ENCODE measurements at places on chromosomes 16 and 17. TPM values are rescaled to one million over a fixed set of nuclear protein-coding genes. Genes with fewer than 3 reads are reported as not detected.
A peak's percentile ranks its signal among the peaks of the same experiment; 100 is the strongest.

DNA sequence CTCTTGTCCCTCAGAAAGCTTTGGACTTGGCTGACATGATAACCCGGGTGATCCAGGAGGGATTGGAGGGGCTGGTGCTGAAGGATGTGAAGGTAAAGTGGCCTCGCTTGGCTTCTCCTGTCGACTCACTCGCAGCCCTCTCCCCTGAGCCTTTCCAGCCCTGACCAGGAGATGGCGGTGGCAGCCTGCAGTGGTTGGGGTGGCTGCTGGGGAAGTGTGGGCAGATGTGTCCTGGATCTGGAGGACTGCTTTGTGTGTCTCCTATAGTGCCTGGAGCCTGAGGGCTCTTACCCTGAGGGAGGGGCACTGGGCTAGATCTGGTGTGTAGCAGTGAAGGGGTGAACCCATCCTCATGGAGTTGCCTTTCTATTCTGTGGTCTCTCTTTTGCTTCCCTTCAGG lies 17.9 kb downstream of the LIG3 start:
- no peak overlapping the region for H3K27ac ChIP-seq
- no peaks in the 10 kb centered on the region for H3K4me1 ChIP-seq
- peak; percentile 56 for DNase-seq
- no peaks in the 10 kb centered on the region for H3K27me3 ChIP-seq
- H3K36me3 ChIP-seq = peaks cover 78% of the 10 kb centered on the region

- H3K27me3 ChIP-seq = no peaks in the 10 kb centered on the region
- no peak for DNase-seq
- H3K4me1 ChIP-seq = peaks cover 7% of the 10 kb centered on the region
- no peak overlapping the region for H3K27ac ChIP-seq
- H3K4me3 ChIP-seq = no peak overlapping the region
- H3K36me3 ChIP-seq = no peaks in the 10 kb centered on the region
These were observed 55.9 kb downstream of the IRX6 start for GRCh38 chr16:55379876-55380390.

DNA sequence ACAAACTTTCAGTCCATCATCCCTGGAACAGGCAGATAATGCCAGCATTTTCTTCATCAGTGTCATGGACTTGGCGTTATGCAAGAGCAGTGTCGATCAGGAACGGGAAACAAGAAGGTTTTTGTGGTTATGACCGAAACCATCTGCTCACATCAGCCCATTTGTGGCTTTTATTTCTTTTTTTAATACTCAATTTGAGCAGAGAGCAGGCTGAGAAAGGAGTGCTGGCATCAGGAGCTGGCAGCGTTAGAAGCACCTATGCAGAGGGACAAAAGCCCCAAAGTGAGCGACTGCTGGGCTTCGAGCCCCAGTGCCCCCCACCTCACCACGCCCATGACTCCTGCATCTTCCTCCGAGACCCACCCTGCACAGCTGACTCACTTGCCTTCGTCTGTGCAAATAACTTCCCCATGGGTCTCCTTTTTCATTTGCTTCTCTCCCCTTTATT lies 16.2 kb upstream of the CD300E start:
- DNase-seq = no peak
- H3K27me3 ChIP-seq = peaks cover 70% of the 10 kb centered on the region
- H3K27ac ChIP-seq = no peak overlapping the region
- H3K4me1 ChIP-seq = no peaks in the 10 kb centered on the region
- H3K4me3 ChIP-seq = no peak overlapping the region
- H3K36me3 ChIP-seq = no peaks in the 10 kb centered on the region

GRCh38 chr17:17055286-17056155 lies 13.3 kb downstream of the MPRIP start:
- no peak overlapping the region for H3K4me3 ChIP-seq
- peaks cover 2% of the 10 kb centered on the region for H3K36me3 ChIP-seq
- DNase-seq = no peak
- peaks cover 27% of the 10 kb centered on the region for H3K4me1 ChIP-seq

- H3K27ac ChIP-seq = peak overlapping the region; percentile 79
- H3K4me1 ChIP-seq = peaks cover 69% of the 10 kb centered on the region
- no peaks in the 10 kb centered on the region for H3K27me3 ChIP-seq
These were observed 412 bp upstream of the ADGRG3 start for GRCh38 chr16:57667526-57668262.

GRCh38 chr17:17320911-17321220 lies 17.7 kb downstream of the NT5M start:
- H3K4me1 ChIP-seq = no peaks in the 10 kb centered on the region
- no peak overlapping the region for H3K27ac ChIP-seq
- DNase-seq = no peak
- peaks cover 2% of the 10 kb centered on the region for H3K27me3 ChIP-seq
- H3K4me3 ChIP-seq = no peak overlapping the region
- no peaks in the 10 kb centered on the region for H3K36me3 ChIP-seq

GRCh38 chr17:81056312-81056711 lies 21.4 kb downstream of the BAIAP2 start:
- no peak for DNase-seq
- H3K27me3 ChIP-seq = no peaks in the 10 kb centered on the region
- H3K4me3 ChIP-seq = no peak overlapping the region
- no peak overlapping the region for H3K27ac ChIP-seq
- H3K4me1 ChIP-seq = no peaks in the 10 kb centered on the region

GRCh38 chr16:50838165-50838564 lies 96.3 kb downstream of the CYLD start:
- no peak overlapping the region for H3K27ac ChIP-seq
- no peak for DNase-seq
- no peak overlapping the region for H3K4me3 ChIP-seq
- no peaks in the 10 kb centered on the region for H3K36me3 ChIP-seq

DNA sequence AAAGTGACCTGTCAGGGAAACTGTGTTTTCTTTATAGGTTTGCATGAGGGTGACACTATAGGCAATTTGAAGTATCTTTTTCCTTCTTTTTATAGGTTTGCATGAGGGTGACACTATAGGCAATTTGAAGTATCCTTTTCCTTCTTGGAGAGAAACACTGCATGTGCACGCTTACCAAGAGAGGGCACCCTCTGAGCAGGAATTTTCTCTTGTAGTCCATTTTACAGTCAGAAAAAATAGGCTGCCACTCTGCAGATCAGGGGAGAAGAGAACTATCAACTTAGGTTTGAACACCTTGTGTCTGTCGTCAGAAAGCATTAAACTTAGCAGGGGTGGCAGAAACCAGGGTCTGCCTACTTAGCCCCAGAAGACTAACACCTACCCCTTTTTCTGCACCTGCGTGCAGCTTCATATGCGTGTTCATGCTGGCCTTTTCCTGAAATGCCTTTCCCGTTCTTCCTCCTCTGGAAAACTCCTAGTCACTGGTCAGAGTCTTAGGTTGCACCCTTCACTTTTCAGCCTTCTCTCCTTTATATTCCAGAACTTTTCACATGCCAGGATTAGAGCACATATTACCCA lies 16.4 kb upstream of the SMIM36 start:
- peak; percentile 39 for DNase-seq
- no peaks in the 10 kb centered on the region for H3K4me1 ChIP-seq
- H3K27ac ChIP-seq = no peak overlapping the region
- H3K36me3 ChIP-seq = no peaks in the 10 kb centered on the region
- no peak overlapping the region for H3K4me3 ChIP-seq
- peaks cover 4% of the 10 kb centered on the region for H3K27me3 ChIP-seq

DNA sequence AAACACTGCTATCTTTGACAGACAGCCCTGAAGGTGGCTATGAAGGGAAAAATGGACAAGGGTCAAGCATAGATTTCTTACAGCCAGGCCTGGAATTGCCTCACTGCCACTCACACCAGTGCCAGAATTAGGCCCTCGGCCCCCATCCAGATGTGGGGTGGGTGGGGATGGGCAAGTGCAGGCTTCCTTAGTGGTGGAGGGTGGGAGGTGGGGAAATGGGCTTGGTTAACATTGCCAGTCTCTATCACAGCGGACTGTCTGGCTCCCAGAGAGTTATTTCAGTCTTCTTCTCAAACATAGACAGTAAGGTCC lies 24.9 kb downstream of the B9D1 start:
- peaks cover 35% of the 10 kb centered on the region for H3K4me1 ChIP-seq
- H3K27me3 ChIP-seq = no peaks in the 10 kb centered on the region
- DNase-seq = peak; percentile 41
- peak overlapping the region; percentile 94 for H3K27ac ChIP-seq

- peaks cover 33% of the 10 kb centered on the region for H3K4me1 ChIP-seq
- H3K27me3 ChIP-seq = peaks cover 24% of the 10 kb centered on the region
- no peak for DNase-seq
- no peak overlapping the region for H3K4me3 ChIP-seq
- no peak overlapping the region for H3K27ac ChIP-seq
These were observed 6.7 kb upstream of the SEZ6 start for GRCh38 chr17:29012535-29012934.

DNA sequence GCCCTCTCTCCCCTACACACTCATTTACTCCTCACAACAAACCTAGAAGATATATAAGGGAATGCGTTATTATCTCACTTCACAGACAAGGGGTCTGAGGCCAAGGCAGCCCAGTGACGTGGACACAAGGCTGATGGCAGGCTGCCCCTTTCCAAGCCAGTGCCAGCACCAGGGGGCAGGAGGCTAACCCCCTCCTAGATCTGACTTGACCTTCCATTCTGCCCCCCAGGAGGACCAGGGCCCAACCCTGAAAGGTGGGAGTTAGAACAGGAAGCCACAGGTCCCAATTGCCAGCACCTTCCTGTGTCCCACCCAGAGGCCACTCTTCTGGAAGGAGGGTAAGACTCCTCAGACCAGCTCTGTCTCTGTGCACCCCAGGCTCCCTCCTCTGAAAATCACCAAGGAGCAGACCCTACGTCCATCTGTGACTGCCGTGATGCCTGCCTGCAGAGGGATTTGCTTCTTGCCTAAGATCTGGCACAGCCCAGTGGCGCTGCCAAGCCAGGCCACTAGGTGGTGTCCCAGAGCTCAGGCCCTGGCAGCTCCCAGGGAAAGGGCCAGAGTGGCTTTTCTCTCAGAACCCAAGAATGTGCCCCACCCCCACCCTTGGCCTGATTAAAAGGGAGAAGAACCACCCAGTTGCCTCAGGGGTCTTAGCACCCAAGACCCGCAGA lies 42.4 kb upstream of the MRPS23 start:
- H3K27me3 ChIP-seq = no peaks in the 10 kb centered on the region
- peak overlapping the region; percentile 93 for H3K27ac ChIP-seq
- peak; percentile 84 for DNase-seq
- no peaks in the 10 kb centered on the region for H3K36me3 ChIP-seq
- peaks cover 60% of the 10 kb centered on the region for H3K4me1 ChIP-seq

- H3K27me3 ChIP-seq = no peaks in the 10 kb centered on the region
- H3K27ac ChIP-seq = no peak overlapping the region
- H3K4me1 ChIP-seq = peaks cover 20% of the 10 kb centered on the region
These were observed 9.3 kb downstream of the PDZD9 start for GRCh38 chr16:21991621-21992020.

GRCh38 chr16:6453742-6454141 lies 878.9 kb upstream of the RBFOX1 start:
- H3K4me1 ChIP-seq = no peaks in the 10 kb centered on the region
- no peaks in the 10 kb centered on the region for H3K27me3 ChIP-seq
- no peak overlapping the region for H3K27ac ChIP-seq
- no peak overlapping the region for H3K4me3 ChIP-seq
- H3K36me3 ChIP-seq = no peaks in the 10 kb centered on the region

DNA sequence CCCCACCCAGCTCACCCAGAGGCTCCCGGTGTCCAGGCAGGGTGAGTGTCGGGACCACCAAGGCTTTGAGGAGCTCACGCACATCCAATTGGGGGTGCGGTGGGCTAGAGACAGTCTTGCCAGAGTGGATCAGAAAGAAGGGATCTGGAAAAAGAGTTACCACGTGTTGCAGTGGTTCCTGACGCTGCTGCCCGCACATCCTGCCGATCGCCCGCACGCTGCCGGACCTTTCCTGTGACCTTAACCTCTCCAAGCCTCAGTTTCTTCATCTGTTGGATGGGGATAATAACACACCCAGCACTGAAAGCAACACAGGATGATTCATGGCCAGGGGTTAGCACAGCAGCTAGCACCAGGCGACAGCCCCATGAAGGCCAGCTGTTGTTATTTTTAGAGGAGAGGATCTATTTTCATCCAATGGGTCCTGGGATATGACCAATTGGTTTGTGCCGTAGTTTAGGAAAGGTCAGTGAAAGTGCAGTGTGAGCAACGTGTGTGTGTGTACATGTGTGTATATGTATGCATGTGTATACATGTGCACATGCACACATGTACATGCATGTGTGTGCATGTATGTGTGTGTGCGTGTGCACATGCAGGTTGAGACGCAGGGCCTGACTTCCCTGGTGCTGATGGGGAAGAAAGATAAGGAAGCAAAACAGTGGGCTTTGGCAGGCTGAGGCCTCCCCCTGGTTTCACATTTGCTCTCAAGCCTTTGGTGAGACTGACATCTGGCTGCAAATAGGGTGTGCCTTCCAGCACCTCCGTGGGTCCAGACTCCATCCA lies 2.5 kb downstream of the ITGAX start:
- H3K4me1 ChIP-seq = no peaks in the 10 kb centered on the region
- H3K4me3 ChIP-seq = no peak overlapping the region
- peaks cover 4% of the 10 kb centered on the region for H3K27me3 ChIP-seq
- H3K27ac ChIP-seq = no peak overlapping the region

DNA sequence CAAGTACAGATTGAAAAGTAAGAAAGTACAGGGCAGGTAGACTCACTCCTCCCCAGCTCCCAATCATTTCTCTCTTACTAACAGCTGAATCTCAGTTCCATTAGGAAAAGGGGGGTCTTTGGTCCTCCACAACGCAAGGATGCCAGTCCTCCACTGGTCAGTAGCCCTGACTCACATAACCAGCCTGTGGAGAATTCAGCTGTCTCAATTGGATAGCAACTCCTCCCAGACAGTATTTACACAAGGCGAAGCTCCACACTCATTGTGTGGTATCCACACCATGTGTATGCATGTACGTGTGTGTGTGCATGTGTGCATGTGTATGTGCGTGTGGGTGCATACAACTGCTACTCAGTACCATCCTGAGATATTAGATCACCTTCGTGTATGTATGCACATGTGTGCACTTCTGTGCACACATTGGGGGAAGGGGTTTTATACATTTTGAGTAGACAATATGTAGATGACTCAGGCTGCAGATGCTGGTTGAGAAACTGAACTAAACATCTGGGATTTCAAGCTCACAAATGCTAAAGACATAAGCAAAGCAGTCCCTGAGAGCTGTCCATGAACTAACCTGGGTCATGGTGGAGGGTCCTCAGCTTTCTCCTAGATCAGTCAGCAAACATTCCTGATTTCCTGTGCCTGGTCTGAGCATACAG lies 240.1 kb downstream of the SLC39A11 start:
- H3K27ac ChIP-seq = no peak overlapping the region
- H3K4me1 ChIP-seq = no peaks in the 10 kb centered on the region
- H3K4me3 ChIP-seq = no peak overlapping the region
- DNase-seq = no peak

WFDC1 gene
- total RNA-seq = not detected

SBK1 gene
- total RNA-seq = 0.18 TPM

MT1E gene
- 1,398 TPM for total RNA-seq

PYDC1 gene
- not detected for total RNA-seq

JPH3 gene
- not detected for total RNA-seq

TBC1D3C gene
- total RNA-seq = 0.33 TPM

RSKR gene
- 1.9 TPM for total RNA-seq

PITPNM3 gene
- total RNA-seq = 0.13 TPM

HBM gene
- total RNA-seq = not detected

TP53TG3 gene
- total RNA-seq = not detected

ARHGAP23 gene
- total RNA-seq = not detected

USP43 gene
- 1.3 TPM for total RNA-seq

GP1BA gene
- not detected for total RNA-seq

All from HepG2 (cell line).